Renal pelvis (tissue), 12 donors: ENCODE measurements at places on chromosomes 13 and 19. TPM values are rescaled to one million over a fixed set of nuclear protein-coding genes. Genes with fewer than 3 reads are reported as not detected.

GARIN5A gene
- 10.7 TPM for polyA plus RNA-seq

GRCh38 chr19:29675120-29675649 is 9.9 kb downstream of the PLEKHF1 start:
- no peak for DNase-seq

GRCh38 chr13:24270639-24271141 is 38.7 kb upstream of the C1QTNF9 start:
- no peak for DNase-seq

DNA sequence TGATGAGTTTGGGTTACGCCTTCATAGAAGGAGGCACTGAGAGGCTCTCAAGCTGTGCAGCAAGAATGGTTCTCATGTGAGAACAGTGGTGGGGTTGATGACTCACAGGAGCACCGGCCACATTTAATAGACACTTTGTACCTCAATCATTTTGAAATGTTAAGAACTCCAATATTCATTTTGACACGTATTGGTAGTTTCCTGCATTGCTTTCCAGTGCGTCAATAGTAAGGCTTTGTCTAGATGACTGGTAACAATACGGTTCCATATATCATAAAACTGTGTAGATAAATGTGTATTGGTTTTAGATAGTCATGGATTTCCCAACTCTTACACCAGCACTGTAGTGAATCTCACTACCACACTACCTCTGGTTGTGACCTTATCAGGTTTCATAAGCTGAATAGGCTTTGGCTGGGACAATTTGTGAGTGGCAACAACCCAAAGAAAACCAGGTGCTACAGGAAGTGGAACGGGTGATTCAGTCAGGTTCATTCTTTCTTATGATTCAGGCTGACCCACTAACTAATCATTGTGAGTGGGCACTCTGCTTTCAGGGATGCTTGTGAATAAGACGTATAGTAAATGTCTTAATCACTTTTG is 362.6 kb downstream of the KLF5 start:
- DNase-seq: no peak

HSD17B14 gene
- polyA plus RNA-seq: 43.3 TPM

- no peak for DNase-seq
Measured at GRCh38 chr19:4446704-4447200, 10.8 kb downstream of the UBXN6 start.

RYR1 gene
- 5.2 TPM for polyA plus RNA-seq
